ENCODE measurements at places on chromosomes 3 and 15.
A peak's percentile ranks its signal among the peaks of the same experiment; 100 is the strongest.

DNA sequence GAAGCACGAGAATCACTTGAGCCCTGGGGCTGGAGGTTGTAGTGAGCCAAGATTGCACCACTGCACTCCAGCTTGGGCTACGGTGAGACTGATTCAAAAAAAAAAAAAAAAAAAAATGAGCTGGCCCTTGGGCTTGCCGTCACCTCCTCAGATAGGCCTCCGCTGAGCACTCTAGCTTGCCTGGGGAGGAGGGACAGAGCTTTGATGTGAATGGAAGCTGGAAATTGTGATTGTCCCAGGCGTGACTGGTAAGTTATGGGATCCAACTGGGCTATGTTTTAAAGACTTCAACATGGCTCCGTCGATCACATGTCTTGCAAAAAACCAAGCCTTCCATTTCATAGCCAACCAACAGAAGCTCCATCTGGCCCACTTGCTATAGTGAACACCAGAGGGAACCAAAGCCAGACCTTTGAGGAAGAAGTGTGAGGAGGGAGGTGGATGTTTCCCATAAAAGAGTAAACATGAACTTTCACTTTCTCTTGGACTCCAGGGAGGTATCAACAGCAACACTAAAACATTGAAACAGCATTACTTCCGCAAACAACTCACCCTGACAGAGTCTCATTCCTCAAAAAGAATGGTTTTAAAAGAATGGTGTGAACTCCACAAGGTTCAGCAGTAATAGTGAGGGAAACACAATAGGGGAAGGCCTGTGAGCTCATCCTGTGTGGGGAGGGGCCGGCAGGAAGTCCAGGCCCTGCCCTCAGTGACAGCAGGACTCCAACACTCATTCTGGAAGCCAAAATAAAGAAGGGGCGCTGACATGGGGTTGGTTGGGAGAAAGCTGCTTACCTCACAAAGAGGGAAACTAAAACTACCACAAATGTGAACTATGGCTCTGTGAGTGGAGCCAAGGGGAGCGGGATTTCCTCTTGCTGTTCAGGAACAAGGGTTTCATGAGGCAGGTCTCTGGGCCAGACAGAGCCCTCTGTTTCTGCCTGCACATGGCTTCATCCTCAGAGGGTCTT is 59.2 kb upstream of the IL12A start:
- no peak for DNase-seq

GRCh38 chr3:12859840-12860239 is 18.5 kb upstream of the RPL32 start:
- DNase-seq, result no peak

DNA sequence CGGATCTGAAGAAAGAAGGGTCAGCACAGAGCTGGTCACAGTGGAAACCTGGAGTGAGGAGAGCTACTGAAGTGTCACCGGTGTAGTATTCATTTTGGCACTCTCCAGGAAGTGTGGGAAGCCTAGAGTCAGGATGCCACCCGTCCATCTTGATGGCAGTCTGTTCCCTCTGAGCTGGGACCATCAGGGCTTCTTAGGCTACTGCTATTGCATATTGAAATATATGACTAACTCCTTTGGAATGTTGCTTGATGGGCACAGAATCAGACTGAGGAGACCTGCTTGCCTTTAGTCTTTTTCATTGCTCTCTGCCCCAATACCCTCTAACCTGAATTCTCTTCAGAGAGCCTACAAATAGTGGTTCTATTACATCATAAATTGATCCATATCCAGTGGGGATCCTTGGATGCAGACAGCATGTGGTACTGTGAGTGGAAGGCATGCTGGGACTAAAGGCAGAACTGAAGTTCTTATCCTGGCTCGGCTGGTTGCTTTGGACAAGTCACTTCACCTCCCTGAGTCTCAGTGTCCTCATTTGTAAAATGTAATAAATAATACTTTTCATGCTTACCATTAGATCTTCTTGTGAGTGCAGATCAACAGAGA is 143.5 kb downstream of the PDE8A start:
- DNase-seq, result no peak

DNA sequence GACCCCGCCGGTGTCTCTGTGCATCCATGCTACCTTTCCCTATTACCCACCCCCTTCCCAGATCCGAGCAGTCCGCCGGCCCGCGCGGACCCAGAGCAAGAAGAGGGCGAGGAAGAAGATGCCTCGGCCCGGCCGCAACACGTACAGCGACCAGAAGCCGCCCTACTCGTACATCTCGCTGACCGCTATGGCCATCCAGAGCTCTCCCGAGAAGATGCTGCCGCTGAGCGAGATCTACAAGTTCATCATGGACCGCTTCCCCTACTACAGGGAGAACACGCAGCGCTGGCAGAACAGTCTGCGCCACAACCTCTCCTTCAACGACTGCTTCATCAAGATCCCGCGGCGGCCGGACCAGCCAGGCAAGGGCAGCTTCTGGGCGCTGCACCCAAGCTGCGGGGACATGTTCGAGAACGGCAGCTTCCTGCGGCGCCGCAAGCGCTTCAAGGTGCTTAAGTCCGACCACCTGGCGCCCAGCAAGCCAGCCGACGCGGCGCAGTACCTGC is 788 bp downstream of the FOXB1 start:
- DNase-seq, result no peak

DNA sequence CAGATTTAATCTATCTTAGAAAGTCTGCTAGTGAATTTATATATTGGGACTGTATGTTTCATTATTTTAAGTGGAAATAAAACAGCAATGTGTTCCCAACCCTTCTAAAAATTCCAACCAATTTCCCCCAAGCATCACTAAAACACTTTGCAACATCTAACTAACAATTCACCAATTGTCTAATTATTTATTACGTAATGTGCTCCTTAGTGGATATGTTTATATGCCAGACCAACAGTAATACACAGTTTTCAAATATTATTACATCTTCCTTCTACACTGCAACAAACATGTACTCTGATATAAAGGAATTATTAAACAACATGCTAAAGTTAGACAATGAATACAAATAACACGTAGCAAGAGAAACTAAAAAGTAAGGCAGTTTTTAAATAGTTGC is 262.6 kb upstream of the THBS1 start:
- DNase-seq, result no peak

DNA sequence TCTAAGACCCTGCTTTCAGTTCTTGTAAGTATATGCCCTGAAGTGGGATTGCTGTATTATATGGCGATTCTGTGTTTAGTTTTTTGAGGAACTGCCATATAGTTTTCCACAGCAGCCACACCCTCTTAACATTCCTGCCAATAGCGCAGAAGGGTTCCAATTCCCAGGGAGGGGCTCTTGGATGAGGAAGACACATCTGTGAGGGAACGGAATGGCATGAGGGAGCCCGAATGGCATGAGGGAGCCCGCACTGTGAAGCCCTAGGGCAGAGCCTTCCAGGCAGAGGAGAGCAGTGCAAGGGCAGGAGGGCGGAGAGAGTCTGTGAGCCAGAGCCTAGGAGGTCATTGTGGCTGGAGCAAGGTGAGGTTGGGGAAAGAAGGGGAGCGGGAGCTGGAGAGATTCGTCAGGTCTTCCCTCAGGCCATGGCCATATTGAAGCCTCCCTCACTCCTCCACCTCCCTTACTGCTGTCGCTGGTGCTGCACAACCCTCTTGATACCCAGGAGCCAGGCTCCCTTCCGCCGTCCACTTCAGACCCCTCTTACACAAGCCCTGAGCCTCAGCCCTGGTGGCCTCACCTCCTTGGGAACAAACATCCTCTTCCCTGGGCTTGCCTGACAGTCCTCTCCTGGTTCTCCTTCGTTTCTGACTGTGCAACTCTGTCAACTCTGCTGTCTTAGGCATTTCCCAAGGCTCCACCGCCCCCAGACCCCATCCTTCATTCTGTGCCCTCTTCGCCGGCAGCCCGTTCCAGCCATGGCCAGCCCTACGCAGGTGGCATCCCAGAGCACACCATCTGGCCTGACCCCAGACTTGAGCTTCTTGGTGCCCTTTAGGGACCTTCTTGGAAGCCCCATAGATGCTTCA is 51.4 kb downstream of the FGD5 start:
- no peak for DNase-seq

DNA sequence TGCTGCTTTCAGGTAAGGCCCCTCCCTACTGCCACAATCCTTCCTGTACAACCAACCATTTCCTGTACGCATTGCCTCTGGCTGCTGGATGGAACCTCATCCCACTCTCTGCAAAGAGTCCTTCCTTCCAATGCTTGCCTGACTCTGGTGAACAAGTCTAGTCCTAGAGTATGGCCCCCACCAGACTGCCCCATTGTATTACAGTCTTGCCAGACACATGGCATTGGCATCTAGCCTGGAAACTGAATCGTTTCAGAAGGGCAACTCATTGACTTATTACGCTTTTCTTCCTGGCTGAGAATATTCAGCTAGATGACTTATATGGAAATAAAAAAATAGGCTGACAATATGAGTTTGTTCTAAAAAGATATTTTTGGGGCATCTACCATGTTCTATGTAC is 170.3 kb downstream of the SUCLG2 start:
- no peak for DNase-seq

- no peak for DNase-seq
Observed at GRCh38 chr3:138327831-138328230, 1.8 kb downstream of the NME9 start.

DNA sequence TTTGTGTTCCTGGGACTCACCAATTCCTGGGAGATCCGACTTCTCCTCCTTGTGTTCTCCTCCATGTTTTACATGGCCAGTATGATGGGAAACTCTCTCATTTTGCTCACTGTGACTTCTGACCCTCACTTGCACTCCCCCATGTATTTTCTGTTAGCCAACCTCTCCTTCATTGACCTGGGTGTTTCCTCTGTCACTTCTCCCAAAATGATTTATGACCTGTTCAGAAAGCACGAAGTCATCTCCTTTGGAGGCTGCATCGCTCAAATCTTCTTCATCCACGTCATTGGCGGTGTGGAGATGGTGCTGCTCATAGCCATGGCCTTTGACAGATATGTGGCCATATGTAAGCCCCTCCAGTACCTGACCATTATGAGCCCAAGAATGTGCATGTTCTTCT is 16.8 kb downstream of the OR4F15 start:
- no peak for DNase-seq

GRCh38 chr3:10345911-10346310 is 25.0 kb upstream of the SEC13 start:
- DNase-seq, result no peak

- no peak for DNase-seq
Observed at GRCh38 chr3:805326-805725, 287.5 kb upstream of the CNTN6 start.

GRCh38 chr3:63429905-63430304 is 151.8 kb downstream of the SYNPR start:
- DNase-seq, result no peak

- DNase-seq, result no peak
Observed at GRCh38 chr3:2661078-2661477, 449.1 kb downstream of the IL5RA start.

- no peak for DNase-seq
Observed at GRCh38 chr15:68407886-68408881, 23.8 kb downstream of the ITGA11 start.

DNA sequence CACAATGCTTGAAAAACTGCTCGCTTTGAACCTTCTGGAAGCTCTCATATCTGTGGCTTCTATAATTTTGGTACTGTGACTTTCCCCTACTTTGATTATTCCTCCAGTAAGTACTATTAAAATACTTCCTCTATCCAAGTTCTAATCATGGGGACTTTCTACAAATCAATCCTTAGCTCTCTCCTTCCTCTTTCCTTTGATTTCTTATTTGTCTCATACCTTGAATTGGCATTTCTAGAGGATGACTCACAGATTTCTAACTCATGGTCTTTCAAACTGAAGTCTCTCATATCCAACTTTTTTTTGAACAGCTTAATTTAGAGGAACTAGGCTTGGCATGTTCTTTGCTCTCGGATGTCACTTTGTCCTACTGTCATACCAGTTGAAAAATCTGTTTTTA is 241.8 kb downstream of the TBC1D5 start:
- DNase-seq, result no peak

GRCh38 chr3:188860147-188860546 is 311.6 kb upstream of the TPRG1 start:
- no peak for DNase-seq

- DNase-seq, result no peak
Observed at GRCh38 chr3:13210221-13210975, 137.2 kb upstream of the IQSEC1 start.

DNA sequence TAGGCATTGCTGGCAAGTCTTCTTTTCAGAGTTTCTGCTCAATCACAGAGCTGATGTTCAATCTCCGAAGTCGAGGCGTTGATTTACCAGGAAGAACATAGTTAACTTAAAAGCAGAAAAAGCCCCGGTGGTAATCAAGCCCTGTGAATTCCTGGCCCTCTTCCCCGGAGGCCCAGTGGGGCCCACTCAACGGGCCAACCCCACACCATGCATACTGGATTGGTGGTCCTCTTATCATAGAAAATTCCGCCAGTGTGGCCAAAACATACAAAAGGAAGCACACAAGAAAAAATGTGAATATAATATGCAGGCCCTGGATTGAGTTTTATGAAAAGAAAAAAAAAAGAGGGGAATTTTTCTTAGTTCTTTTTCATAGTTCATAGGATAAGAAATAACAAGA is 873.0 kb upstream of the NR2F2 start:
- no peak for DNase-seq

GRCh38 chr15:48547286-48547685 is 98.2 kb downstream of the FBN1 start:
- no peak for DNase-seq

- no peak for DNase-seq
Observed at GRCh38 chr15:74767167-74768098, 14.4 kb upstream of the CSK start.

DNA sequence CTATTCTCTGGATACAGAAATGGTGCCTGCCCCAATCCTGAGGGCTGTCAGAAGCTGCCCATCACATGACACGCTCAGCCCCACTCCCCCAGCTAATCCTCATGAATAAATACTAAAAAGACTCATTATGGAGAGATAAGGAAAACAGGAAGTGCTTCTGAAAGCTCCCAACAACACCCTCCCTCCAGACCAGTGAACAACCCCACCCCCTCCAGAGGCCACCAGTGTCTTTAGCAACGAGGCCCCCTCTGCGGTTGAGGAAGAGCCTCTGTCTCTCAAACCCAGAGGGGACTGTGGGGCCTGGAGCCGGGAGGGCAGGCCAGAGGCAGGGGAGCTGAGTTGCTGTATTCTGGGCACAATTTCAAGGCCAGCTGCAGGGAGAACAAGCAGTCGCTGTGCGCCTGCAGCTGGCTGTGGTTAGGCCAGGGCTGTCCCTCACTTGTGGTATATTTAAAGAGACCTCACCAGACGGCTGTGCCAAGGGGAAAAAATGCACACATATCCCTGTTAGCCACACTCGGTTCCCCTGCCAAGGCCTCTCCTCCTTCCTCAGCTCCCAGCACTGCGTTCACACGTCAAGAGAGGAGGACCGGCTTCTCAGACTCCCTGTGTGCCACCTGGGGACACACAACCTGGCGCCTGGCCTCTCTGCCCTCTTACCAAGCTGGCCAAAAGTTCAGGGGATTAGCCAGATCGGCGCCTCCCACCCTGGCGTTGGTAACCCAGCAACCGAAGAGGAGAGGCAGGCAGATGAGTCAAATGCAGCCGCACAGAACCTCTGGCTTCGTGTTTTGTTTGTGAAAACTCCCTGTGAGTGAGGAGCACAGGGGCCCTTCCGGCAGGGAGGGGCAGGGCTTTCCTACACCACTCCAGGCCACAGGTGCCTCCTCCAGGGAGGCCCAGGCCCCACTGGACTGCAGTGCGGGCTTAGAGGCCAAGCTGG is 101.2 kb upstream of the ETV5 start:
- DNase-seq, result peak; percentile 82

- no peak for DNase-seq
Observed at GRCh38 chr3:123239756-123240155, 38.0 kb downstream of the SEC22A start.

- no peak for DNase-seq
Observed at GRCh38 chr3:171678971-171679492, 131.3 kb downstream of the PLD1 start.

- DNase-seq, result no peak
Observed at GRCh38 chr3:195612075-195612800, 28.5 kb upstream of the APOD start.

GRCh38 chr3:177822681-177823096 is 625.4 kb upstream of the TBL1XR1 start:
- DNase-seq, result no peak

All from C1 segment of cervical spinal cord (tissue), 14 donors.